ENCODE measurements at places on chromosomes 13 and 19.

GRCh38 chr13:63896321-63896720, 2480.7 kb upstream of the PCDH20 start:
- no peak for DNase-seq

DNA sequence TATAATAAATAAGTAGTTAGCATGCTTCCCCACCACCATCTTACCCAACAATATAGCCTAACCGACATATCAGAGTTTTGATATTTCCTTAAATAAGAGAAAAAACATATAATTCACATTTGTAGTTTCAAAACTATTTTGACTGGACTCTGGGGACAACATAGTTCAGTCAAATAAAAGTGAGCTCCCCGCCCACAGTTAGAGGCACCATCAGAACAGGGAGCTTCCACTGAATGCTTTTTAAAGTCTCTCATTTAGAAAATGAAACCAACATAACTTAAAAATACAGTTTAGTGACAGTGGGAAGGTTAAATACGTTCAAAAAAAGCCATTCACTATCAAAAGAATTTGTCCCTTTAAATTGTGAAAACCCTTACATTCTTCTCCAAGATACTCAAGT, 92.8 kb downstream of the EPSTI1 start:
- no peak for DNase-seq

DNA sequence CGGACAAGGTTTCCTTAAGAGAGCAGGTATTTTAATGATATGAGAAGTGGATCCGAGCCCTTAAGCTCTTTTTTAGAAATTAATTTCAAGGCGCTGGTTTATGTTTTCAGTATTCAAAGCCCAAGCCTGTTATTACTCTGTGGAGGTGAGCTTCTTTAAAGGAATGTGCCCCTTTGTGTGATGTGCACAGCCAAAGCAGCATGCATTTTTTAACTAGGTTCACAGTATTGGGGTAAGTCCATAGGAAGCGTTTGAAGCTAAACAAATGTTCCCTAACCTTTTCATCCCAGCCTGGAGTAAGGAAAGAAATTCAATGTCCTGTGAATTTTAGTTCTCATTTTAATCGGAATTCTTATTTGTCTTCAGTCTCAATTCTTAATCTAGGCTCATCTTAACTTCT, 217.5 kb downstream of the KCTD12 start:
- no peak for DNase-seq

- DNase-seq, result no peak
These were observed 397 bp downstream of the DACT3 start for GRCh38 chr19:46660551-46661019.

DNA sequence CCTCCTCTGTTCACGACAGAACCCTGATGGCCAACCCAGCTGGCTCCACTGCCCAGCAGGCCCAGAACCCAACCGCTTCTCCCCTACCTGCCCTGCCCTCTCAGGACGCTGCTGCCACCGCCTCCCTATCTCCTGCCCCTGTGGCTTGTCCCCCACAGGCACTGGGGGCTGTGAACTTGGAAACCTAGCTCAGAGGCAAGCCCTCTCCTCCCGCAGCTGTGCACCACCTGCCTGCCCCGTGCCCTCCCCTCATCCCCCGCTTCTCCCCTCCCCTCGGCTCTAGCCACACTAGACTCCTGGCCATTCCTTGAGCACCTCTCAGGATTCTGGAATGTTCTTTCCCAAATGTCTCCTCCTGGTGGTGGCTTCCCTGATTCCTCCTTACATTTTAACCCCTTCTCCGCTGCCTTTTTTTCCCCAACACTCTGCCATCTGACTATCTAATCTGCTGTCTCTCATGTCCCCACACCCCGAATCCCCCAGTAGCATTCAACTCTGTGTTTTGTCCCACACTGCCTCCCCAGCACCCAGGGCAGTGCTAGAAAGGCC, 6.7 kb downstream of the NANOS3 start:
- DNase-seq, result no peak

DNA sequence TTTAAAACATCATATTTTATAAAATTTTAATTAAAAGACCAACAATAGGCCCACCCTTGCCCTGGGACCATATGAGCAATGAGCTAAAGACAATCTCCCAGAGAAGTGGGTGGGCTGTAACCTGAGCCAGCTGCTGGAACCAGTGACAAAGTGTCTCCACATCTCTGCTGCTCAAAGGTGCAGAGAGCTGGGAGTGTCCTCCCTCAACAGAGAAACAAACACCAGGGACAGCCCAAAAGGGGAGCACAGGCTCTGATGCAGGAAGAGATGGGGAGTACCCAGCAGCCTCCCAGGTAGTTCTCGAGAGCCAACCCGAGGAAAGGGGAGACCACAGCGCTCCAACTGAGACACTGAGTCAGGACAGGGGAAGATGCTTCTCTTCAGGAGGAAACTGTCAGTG, 39.1 kb downstream of the DOCK9 start:
- DNase-seq, result no peak

- no peak for DNase-seq
These were observed 158.0 kb downstream of the VWA8 start for GRCh38 chr13:41802684-41803444.

GRCh38 chr13:58340895-58341294, 709.4 kb downstream of the PCDH17 start:
- DNase-seq, result no peak

DNA sequence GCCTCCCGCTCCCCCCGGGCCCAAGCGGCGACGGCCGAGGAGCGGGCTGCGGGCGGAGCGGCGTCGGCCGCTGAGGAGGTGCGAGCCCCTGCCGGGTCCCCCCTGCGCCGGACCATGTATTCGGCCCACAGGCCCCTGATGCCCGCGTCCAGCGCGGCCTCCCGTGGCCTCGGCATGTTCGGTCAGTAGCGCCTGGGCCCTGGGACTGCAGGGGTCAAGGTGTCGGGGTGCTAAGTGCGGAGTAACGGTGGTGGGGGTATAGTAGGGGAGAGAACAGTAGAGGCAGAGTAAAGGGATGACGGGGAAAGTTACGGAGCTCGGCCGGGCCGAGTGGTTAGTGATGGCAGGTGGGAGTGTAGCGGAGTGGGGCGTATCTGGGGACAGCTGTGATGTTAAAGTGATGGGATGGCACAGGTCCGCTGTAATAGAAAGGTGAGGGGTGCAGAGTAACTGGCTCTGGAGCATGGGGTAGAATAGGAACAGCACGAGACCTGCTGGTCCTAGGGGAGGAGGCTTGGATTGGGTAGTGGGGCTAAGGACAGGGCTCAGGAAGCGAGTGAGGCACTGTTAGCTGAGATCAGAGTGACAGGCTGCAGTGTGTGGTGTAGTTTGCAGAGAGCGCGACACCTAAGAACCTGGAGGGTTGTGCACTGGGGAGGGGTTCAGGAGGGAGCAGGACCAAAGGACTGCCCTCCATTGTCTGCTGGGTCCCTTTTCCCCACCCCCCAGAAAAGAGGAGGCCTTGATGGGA, 15.7 kb downstream of the CIC start:
- DNase-seq, result no peak

GRCh38 chr13:40982772-40983171, 36.3 kb downstream of the ELF1 start:
- no peak for DNase-seq

DNA sequence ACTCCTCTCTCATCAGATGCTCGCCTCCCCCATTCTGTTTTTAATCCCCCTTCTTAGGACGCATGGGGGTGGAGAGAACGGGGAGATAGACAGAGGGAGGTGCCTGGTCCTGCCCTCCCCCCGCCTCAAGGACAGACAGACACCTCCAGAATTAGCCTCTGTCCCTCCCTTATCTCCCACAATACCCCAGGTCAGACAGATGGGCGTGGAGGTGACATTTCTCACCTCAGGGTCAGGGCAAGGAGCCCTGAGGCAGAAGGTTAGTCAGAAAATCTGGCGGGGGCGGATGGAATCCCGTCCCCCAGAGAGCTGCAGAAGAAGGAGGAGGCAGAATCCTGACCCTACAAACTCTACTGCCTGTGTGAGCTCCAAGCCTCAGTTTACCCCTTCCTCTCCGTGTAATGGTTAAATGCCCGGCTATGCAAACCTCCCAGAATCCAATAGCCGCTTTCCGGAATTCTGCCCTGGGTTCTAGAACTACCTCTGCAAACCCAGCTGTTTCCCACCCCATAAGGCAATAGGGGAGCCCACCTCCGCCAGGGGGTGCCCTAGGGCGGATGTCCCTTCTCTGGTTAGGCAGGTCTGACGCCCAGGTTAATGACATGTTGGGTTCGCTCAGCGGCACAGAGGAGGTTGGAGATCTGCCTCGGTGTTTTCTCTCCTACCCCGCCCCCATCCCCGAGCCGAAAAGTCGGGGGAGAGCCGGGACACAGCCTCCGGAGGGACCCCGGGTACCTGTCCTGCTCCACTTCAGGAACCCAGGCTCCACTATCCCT, 900 bp downstream of the PPP1R13L start:
- no peak for DNase-seq

DNA sequence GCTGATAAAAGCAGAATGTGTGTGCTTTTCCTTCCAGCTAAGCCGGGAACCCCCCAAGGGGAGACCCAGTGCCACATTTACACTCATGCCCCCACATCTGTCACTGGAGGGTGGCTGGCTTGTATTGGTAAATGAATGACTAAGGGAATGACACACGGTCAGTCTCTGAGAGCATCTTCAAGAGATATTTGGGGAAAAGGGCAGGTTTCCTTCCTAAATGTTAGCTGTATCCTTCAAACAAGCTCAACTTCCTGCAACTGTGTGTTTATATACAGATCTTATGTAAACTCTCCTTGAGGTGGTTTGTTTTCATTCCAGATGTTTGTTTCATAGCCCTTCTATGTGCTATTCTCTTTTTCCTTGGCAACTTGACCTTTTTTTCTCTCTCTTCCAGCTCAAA, 192.6 kb downstream of the COL4A1 start:
- no peak for DNase-seq

- no peak for DNase-seq
These were observed 6.1 kb downstream of the RDH13 start for GRCh38 chr19:55056827-55057226.

DNA sequence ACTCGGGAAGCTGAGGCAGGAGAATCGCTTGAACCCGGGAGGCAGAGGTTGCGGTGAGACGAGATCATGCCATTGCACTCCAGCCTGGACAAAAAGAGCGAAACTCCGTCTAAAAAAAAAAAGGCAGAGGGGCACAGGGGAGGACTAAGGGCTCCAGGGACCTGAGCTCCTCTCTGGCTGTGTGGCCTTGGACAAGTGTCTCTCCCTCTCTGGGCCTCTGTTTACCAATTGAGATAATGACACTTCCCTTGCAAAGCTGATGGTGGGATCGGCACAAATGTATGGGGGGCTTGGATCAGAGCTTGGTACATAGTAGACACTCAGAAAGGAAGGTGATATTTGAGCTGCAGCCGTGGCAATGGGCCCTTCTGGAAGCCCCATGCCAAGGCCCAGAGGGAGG, 11.4 kb upstream of the SPACA4 start:
- no peak for DNase-seq

DNA sequence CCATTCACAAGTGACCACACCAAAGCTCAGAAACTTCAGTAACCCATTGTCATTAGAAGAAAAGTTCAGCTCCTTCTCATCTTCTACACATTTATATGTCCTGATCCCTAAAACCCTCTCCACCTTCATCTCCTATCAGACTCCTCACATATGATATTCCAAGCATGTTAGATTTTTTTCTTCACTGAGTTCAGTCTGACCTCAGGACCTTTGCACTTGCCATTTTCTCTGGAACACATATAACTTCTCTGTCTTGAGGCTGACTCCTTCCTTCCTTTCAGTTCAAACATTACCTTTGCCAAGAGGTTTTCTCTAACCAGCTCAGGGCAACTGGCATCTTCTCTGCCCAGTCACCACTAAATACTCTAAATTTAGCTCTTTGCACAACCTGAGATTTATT, 54.1 kb downstream of the C13orf42 start:
- no peak for DNase-seq

DNA sequence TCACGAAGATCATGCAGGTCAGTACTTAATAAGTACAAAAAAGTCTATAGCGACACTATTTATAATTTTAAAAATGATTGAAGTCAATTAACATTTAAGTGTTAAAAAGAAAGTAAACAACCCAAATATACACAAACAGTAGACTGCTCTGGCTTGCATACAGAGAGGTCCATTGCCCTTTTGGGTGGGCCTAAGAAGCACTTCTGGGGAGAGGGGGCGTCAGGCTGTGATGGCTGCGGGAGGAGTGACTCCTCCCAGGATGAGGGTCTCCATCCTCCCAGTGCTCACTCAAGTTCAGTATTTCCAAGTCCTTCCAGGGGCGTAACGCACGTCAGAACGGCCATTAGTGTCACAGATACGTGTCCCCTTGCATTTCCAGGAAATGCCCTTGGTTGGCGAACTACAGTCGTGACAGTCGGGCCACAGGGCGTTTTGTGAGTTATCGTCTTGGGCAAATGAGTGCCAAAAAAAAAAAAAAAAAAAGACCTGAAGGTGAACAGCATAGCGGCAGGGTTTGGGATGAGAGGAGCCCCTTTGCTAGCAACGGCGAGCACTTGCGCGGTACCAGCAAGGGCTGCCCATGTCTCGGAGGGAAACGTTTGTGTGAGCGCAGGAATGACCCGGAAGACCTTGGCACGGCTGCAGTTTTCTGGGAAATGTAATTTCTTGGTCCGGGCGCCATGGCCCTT, at the start of gene SCGB2B2:
SCGB2B2 (minus strand) TSS at position 463 of the 689 bp plus-strand sequence. CDS start 82,596 bp downstream, outside the sequence.
- DNase-seq, result peak; percentile 88

DNA sequence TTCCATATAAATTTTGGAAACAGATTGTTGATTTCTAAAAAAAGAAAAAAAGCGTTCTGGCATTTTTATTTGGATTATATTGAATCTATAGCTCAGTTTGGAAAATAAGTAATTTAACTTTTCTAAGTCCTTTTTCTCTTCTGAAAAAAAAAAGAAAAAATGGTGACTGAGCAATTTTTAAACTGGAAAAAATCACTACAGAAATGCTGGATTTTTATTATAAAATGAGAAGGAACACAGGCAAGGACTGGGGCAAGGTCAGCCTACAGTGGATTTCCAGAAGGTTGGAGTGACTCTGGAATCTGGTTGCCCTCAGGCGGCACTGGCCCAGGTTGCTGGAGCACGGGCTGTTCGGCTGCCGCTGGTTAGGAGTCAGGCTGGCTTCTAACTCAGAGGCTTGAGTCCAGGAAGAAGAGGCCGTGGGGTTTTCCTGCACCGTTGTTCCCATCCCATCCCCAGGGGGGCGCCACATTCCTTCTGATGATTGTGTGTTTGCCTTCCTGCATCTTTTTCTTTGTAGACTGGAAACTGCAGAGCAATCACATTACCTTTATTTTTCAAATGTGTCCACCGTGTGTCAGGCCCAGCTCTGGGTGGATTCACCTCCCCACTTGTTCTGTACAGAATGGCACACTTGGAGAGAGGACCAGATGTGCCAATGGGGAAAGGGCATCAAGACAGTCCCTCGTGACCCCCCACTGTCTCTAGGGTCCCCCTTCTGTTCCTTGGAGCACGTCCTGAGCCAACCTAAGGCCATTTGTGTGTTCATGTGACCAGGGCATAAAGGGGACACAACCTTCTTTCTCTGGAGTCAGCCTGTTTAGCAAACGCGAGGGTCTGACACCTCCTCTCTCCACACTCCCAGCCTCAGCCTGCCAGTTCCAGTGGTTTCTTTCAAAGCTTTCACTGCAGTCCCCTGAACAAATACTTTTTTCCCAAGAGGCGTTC, 44.5 kb upstream of the GTF3A start:
- no peak for DNase-seq

GRCh38 chr13:36629057-36629385, 44.8 kb upstream of the SERTM1 start:
- no peak for DNase-seq
